ENCODE measurements at places on chromosomes 4 and X.

DNA sequence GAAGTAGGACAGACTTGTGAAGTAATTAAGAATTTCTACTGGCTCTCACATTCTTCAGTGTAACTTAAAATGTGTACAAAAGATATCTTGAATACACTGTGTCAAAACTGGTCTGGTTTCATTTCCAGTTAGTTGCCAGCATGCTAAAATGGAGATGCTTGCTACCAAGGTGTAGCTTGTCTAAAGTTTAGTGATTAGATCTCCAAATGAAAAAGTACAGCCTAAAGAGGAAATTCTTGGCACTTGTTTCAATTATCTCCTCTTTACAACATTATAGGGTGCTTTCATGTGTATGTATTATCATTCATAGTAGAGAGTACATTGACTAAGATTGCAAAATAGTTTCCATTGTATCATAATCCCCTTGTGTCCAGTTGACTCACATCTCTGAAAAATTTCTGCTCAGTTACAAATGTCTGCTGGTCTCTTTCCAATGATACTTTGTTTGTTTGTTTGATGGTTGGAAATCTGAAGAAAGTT lies 97.3 kb upstream of the SPRY1 start:
- no peak for DNase-seq

- DNase-seq: no peak
These were observed 527.2 kb upstream of the EPHA5 start for GRCh38 chr4:66197451-66197850.

DNA sequence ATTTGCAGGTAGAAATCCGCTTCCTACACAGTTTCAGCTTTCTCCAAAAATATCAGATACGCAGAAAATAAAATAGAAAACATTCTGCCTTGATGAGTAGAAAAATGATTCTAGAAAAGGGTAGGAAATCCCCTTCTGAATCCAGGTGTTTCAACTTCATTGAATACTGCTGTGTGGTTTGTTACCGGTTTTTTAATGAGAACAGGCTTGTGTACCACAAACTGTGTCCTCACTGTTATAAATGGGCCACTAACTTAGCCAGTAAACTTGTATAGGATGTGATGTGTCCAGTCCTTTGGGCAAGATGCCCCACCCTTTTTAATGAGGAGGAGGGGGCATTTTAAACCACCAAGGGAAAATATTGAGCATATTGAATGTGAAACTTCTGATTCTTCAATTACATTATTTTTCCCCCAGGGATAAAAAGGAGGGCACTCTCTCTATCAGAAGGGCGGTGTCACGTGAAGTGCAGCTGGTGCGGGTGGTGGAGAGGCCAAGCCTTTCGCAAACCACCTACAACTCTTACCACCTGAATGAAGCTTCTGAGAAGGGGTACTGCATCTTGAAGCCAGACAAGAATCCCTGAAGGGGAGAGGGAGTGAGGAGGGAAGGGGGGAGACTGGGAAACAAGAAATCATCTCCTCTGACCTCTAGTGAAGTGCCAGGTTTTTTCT lies 4.5 kb downstream of the CXXC4 start:
- no peak for DNase-seq

- DNase-seq: no peak
These were observed 24.2 kb upstream of the RASL11B start for GRCh38 chr4:52837716-52838558.

GRCh38 chr4:173835903-173836302 lies 305.9 kb upstream of the HAND2 start:
- DNase-seq: no peak

GRCh38 chrX:79330022-79330421 lies 37.1 kb downstream of the ITM2A start:
- DNase-seq: no peak

DNA sequence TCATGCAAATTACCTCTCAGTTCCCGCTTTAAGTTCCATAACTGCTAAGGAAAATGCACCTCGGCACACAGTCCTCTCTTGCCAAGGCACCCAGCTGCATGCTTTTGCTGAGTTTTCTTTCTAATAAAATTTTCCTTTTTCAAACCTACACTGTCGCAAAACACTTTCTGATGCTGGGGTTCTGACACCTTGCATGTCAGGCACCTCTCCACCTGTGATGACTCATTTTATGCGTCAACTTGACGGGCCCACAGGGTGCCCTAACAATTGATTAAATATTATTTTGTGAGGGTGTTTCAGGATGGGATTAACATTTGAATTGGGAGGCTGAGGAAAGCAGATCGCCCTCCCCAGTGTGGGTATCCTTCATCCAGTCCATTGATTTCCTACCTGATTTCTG lies 291.0 kb upstream of the STS start:
- no peak for DNase-seq

GRCh38 chr4:182583703-182584415 lies 333.3 kb downstream of the DCTD start:
- no peak for DNase-seq

DNA sequence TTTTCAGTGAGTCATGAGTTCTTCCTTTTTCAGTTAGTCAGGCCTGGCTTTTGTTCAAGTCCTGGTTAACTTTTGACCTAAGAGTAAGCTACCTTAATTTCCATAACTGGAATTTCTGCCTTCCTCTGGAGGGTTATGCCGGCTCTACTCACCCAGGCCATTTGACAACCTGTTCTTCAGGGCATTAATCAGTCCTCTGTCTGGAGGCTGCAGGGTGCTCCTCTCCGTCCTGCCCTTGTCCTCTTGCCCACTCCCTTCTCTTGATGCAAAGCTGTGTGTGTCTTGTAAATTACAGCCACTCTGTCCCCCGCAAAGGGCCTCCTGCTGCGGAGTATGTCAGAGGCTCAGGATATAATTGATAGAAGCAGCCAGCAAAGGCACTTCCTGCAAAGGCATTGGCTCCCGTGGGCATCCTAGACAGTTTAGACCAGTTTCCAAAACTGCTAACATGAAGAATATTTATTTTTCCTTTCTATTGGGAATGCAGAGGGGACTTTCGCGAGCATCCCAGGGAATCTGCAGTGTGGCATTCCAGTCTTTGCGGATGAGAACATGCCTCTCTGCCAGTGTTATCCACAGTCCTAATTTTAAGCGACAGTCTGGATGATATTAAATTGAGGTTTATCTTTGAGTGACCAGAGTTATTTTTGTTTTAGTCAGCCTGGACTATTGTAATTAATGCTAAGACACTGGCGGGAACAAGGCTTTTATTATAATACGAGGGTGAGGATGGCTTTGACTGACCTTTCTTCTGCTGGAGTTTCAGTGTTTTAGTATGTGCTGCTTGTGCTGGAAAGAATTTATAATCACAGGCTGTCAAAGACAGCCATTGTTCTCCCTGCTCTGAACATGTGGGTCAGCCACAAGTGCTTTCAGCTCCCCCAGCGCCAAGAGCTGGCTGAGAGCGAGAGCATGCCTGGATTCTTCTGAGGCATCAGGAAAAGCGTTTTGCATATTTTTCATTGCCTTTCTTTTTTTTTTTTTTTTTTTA lies 74.2 kb downstream of the LIMCH1 start:
- no peak for DNase-seq

DNA sequence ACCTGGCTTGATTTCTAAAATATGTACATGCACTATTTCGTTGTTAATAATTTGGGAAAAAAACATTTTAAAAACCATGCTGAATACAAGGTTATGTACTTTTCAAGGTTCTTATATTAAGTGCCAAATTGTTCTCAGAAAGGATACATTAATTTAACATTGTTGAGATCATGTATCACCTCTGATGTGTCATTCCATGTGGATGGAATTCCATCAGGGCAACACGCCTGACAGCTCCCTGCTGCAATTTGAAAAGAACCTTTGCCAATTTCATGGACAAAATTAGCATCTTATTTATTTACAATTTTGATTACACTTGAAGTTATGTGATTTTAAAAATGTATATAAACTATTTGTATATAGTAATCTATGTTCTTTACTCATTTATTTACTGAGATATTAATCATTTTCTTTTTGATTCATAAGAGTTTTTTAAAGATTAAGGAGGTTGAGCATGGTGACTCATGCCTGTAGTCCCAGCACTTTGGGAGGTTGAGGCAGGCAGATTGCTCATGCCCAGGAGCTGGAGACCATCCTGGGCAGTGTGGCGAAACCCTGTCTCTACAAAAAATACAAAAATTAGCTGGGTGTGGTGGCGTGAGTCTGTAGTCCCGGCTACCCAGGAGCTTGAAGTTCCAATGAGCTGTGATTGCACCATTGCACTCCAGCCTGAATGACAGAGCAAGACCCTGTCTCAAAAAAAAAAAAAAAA lies 142.8 kb downstream of the ENPP6 start:
- DNase-seq: no peak
